ENCODE measurements at places on chromosomes 3 and 15.

GRCh38 chr15:34262362-34262761 lies 37.5 kb downstream of the EMC4 start:
- no peak for DNase-seq

DNA sequence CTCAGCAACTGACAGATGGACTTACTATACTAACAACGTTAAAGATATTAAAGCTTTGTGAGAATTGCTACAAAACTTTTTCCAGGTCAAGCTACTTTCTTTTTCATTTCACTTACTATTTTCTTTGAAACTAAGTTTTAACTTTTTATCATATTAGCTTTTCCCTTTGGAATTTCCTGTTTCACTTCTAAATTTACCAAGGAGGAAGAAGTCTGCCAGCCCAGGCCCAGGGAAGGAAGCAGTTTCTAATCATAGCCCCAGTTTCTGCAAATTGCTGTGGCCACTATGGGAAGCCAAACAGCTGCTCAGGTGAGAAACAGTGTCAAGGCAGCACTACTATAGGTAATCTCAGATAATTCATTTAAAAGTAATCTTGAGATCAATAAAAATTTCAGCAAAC lies 18.4 kb downstream of the CYFIP1 start:
- no peak for DNase-seq

DNA sequence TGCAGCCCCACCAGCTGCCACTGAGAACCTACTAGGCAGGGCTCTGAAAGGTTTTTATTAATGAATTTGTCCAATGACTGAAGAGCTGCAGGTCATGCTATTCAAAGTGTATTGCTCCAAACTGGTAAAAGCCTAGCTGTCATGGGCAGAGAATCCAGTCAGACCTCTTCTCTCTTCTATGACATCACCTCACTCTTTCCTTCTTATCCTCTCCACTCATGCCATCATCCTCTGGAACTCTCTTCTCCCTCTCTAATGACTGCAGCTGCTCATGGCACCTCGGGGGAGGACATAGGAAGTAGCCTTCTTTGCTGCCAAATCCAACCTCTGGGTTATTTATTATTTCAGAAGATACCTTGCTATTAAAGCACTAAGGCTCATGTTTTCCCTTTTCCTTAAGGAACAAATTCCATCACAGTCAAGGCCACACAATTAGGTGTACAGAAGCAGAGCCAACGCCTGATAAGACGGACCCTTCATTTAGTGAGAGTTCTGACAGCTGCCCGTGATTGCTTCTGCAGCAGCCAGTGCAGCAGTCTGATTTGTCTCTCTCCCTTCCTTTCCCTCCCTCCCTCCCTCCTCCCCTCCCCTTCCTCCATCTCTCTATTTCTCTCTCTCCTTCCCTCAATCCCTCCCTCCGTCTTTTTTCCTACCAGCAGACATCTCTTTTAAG lies 87.0 kb upstream of the ONECUT1 start:
- DNase-seq: no peak

GRCh38 chr15:74196175-74196574 lies 6.4 kb downstream of the STRA6 start:
- DNase-seq: no peak

DNA sequence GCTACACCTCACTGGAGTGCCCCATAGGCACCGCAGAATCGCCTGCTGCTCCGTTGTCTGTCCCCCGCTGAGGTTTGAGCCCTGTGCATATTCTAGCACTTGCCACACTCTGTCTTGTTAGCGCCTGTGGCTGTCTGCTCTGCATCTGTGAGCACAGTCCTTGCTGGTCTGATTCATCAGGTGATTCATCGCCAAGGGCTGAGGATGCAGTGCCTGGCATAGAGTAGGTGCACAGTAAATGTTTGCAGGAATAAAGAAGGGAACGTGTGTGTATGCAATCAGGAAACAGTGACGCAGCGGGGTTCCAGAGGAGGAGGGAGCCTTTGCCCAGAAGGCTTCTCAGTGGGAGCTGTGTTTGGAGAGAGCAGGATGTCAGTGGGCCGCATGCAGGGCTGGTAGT lies 124.0 kb upstream of the PLXNA1 start:
- no peak for DNase-seq

- DNase-seq: no peak
Measured at GRCh38 chr3:186609247-186609868, 3.5 kb upstream of the AHSG start.

DNA sequence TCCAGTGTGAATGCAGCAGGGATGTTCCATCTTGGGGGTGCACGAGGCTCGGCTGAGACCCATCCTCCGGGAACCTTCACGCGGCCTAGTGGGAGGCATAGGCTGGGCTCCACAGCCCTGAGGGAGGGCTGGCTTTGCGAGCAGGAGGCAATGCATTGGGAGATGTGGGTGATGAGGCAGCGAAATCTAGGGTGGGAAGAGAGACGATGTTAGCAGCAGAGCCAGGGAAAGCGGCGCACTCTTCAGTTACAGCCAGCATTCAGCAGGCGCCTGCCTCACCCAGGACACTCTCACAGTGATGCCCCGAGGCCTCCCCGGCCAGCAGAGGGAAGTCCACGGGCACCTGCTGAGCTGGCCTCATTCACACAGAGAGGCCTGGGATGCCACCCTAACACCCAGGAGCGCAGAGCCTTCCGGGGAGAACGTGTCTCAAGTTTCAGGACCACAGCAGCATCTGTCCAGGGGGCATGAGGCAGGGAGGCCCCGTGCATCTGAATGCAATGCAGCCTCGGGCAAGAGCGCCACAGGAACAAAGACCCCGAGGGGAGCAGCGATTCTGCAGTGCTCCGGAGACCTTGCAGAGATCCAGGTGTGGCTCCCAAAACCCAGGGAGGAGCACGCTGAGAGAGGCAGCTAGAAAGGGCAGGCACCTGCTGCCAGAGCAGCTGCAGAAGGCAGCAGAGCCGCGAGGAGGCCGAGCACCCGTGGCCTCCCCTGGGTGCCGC lies 102.4 kb downstream of the NUP210 start:
- no peak for DNase-seq

DNA sequence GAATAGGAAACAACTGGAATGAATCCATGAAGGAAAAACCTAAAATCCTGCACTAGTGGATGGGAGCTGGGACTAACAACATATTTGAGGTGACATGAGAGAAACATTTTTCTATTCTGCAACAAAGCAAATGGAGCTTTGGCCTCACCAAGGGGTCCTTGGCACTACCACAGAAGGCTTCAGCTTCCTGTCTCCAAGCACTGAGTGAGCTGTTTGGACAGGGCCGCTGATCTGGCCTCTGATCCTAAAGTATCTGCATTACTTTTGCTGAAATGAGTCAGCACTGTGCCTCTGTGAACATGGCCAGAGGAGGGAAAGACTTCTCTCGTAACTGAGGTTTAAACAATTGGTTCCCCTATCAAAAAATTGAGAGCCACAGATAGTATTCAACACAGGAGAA lies 9.0 kb downstream of the ARPP21 start:
- no peak for DNase-seq

GRCh38 chr3:152281133-152281713 lies 12.5 kb downstream of the MBNL1 start:
- DNase-seq: no peak
